ENCODE measurements at places on chromosomes 6 and 20.

DNA sequence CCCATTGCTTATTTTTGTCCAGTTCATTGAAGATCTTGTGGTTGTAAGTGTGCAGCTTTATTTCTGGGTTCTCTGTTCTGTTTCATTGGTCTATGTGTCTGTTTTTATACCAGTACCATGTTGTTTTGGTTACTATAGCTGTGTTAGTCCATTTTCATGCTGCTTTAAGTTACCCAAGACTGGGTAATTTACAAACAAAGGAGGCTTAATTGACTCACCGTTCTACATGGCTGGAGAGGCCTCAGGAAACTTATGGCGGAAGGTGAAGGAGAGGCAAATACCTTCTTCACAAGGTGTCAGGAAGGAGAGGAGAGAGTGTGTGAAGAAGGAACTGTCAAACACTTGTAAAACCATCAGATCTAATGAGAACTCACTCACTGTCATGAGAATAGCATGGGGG lies 29.9 kb upstream of the FERMT1 start:
- no peak for DNase-seq

- DNase-seq, result no peak
These were observed 653.0 kb downstream of the HTR1B start for GRCh38 chr6:76810286-76810685.

GRCh38 chr20:48120120-48120519 lies 334.8 kb upstream of the SULF2 start:
- DNase-seq, result no peak

GRCh38 chr6:107894809-107895396 lies 63.1 kb downstream of the SEC63 start:
- DNase-seq, result no peak
